Fibroblast of the aortic adventitia (primary cell): ENCODE measurements at places on chromosomes 1 and 21. TPM values are rescaled to one million over a fixed set of nuclear protein-coding genes. Genes with fewer than 3 reads are reported as not detected.

The KCNE2 gene
- total RNA-seq, result not detected in 2 replicates

The CYP2J2 gene
- total RNA-seq, result 0.09 TPM in 1 of 2 replicates, not detected in the other

The LCE3E gene
- total RNA-seq, result not detected in 2 replicates

The SPOCD1 gene
- 3.4 and 37.2 TPM in 2 replicates for total RNA-seq

The QSOX1 gene
- 261 and 1,037 TPM in 2 replicates for total RNA-seq

The IFI44 gene
- total RNA-seq, result 14.2 and 66.6 TPM in 2 replicates

The GNAT2 gene
- total RNA-seq, result 0.18 TPM in 1 of 2 replicates, not detected in the other

The OMA1 gene
- total RNA-seq, result 22.9 and 30.7 TPM in 2 replicates

The MSH4 gene
- total RNA-seq, result 0.09 and 0.16 TPM in 2 replicates

The TIAM1 gene
- total RNA-seq, result 7.8 and 15.1 TPM in 2 replicates

The LY9 gene
- total RNA-seq, result 0.25 TPM in 1 of 2 replicates, not detected in the other

The CFHR4 gene
- under 0.01 TPM in 1 of 2 replicates, not detected in the other for total RNA-seq

The SELE gene
- total RNA-seq, result not detected in 2 replicates

The ANGPTL7 gene
- total RNA-seq, result under 0.01 and 0.65 TPM in 2 replicates

The NECTIN4 gene
- total RNA-seq, result not detected in 2 replicates

The NOS1AP gene
- total RNA-seq, result 0.18 TPM in 1 of 2 replicates, not detected in the other

The ST6GALNAC5 gene
- 0.09 TPM in 1 of 2 replicates, not detected in the other for total RNA-seq

The CBS gene
- total RNA-seq, result 63.3 and 87.1 TPM in 2 replicates

The CACHD1 gene
- total RNA-seq, result 7.3 and 11.6 TPM in 2 replicates

The ITLN2 gene
- total RNA-seq, result 3.8 TPM in 1 of 2 replicates, not detected in the other

The RBM15 gene
- 23.1 and 43.9 TPM in 2 replicates for total RNA-seq

The TFF1 gene
- not detected in 2 replicates for total RNA-seq

The PTTG1IP gene
- total RNA-seq, result 226 and 233 TPM in 2 replicates

The OR2T2 gene
- total RNA-seq, result not detected in 2 replicates

The SLC16A4 gene
- total RNA-seq, result 36.8 and 71.9 TPM in 2 replicates

The CFAP57 gene
- 0.45 and 0.49 TPM in 2 replicates for total RNA-seq
